ENCODE measurements at places on chromosomes 4 and X.

DNA sequence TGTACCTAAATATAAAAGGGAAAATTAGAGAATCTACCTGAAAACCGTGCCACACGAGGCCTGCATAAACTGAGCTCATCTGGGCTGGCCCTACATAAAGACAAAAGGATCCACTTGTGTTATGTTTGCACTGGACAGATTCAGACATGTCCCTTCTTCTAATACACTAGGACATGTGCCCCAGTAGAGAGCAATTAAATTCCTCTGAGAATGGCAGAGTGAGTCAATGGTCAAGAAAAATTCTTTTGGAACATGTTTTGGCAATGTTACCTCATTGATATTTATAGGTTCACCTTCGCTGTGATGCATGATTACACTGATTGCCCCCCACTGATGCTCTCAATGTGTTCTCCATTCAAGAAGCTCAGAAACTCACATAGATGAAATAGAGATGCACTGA, 95.2 kb downstream of the MANBA start:
- DNase-seq, result no peak

GRCh38 chr4:71449040-71449439, 110.2 kb downstream of the SLC4A4 start:
- no peak for DNase-seq

GRCh38 chr4:115260195-115260594, 146.8 kb upstream of the NDST4 start:
- DNase-seq, result no peak

DNA sequence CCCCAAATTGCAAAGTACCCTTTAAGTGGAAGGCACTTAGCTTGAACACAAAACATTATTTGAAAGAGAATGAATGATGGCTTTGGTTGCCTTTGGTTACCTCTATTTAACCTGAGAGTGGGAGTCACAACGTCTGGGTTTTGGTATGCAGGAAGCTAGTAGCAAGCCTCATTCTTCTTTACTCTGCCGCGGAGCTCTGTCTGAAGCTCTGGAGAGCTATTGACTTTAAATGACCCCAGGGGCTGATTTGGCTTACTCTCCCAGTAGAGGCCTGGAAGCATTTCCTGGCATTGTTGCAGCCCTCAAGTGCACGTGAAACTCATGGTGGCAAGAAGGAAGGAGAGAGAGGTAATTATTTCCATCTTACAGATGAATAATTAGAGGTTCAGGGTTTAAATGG, 81.8 kb upstream of the MAGEA4 start:
- DNase-seq, result no peak

- no peak for DNase-seq
Measured at GRCh38 chr4:1395941-1396805, 10.1 kb downstream of the NKX1-1 start.

- DNase-seq, result no peak
Measured at GRCh38 chr4:52957835-52958631, 95.9 kb downstream of the RASL11B start.

GRCh38 chr4:164538097-164538496, 215.8 kb upstream of the SMIM31 start:
- no peak for DNase-seq

DNA sequence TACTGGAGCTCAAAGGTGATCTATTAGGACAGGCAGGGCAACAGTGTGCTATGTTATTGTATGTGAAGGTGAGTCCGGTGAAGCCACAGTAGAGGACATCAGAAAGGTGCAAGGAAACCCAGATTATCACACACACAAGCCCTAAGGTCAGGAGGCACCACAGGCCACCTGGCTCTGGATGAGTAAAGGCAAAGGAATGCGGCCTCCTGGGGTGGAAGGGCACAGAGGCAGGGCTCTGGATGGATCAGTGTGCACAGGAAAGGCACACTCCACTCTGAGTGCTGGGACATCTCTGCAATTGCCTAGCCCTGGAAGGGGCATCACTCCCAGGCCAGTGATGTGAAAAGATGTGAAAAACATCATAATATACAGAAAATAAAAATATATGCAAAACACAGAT, 683.5 kb downstream of the TRIML1 start:
- no peak for DNase-seq

DNA sequence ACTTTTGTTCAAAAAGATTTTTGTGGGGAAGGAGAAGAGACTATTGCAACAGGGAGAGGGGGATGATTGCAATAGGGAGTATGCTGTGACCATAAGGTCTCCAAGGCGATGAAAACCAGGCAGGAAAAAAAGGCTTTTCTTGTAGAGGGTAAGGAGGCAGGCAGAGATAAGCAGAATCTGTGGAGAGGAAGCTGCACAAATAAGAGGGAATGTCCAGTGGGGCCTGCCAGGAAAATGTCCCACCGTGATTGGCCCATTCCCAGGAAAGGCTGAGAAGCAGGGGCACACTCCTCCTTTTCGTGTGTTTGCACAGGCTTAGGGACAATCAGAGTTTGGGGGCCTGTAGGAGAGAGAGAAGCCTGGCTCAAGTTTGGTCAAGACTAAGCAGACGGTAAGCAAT, 29.1 kb downstream of the SPACA5 start:
- no peak for DNase-seq

DNA sequence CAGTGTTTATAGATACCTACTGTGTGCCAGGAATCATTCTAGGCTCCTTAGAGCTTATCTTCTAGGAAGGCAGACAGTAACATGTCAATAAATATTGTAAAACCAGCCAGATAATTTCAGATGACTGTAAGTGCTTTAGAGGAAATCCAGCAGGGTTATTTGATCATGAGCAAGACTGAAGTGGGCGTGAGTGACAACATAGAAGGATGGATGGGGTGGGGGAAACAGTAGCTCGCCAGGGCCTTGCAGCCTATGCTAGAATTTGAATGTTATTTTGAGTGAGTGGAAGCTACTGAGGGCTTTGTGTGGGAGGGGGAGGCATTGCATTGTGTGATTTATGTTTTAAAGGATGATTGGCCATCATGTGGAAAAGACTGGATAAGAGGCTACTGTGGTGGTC, 6.7 kb downstream of the SRD5A3 start:
- no peak for DNase-seq

Data from stimulated activated naive CD8-positive, alpha-beta T cell treated with anti-CD3 and anti-CD28 coated beads, Interleukin-15, Interleukin-2, amounts not matched to agents 100 U/mL and 50 U/mL, for 24 hours (primary cell).